ENCODE measurements at places on chromosomes 13 and 19. TPM values are rescaled to one million over a fixed set of nuclear protein-coding genes. Genes with fewer than 3 reads are reported as not detected.

Gene ALDH16A1
- total RNA-seq, result 53.6 TPM

DNA sequence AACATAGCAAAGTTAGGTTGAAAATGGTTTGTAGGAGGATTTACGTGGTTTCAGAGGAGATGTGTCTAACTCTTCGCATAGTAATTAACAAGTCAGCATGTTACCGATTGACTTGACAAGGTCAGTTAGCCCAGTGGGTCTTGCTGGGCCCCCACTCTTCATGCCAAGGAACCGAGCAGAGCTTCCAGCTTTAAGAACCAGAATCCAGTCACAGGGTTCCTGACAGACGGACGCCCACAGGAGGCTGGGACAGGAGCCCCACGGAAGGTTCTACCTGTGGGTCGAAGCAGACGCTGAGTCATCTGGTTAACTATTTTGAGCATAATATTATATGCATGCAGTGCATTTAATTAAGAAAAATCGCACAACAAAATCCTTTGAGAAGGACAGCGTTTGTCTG, 3.5 kb downstream of the TMEM255B start:
- DNase-seq, result peak; percentile 25

DNA sequence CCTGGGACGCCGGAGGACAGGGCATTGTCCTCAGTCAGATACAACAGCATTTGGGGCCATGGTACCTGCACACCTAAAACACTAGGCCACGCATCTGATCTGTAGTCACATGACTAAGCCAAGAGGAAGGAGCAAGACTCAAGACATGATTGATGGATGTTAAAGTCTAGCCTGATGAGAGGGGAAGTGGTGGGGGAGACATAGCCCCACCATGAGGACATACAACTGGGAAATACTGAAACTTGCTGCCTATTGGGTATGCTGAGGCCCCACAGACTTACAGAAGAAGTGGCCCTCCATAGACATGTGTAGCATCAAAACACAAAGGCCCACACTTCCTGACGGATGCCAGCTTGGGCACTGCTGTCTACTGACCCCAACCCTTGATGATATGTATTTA, 1.4 kb upstream of the ICAM4 start:
- no peak for DNase-seq

GRCh38 chr19:32448026-32448425, 42.5 kb downstream of the DPY19L3 start:
- no peak for DNase-seq

DNA sequence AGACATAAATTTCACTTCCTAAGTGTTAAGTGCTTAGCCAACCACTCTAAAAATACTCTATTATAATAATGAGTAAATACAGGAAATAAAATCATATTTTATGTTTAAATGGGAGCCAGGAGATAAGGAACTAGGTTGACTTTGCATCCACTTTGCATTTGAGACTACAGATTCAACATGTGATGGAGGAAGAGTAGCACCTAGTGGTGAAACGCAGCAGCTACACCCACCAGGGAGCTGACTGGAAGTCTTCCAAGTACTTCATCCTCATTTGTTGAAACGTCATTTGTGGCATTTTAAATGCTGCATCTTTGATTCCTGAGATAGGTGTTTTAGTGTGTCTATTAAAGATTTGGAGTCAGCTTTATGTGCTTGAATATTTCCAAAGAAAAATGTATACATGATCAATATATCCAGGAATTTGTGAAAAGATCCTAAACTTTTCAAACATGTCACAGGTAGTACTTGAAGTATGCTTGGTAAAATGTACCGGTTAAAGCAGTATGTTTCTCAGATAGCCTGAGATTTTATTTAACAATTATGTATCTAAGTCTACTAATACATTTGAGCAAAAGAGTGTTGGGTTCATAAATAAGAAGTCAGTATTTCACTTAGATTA, 17.4 kb upstream of the KCTD12 start:
- DNase-seq, result no peak

Data from Peyer's patch (tissue), 4 donors.